ENCODE measurements at places on chromosomes 1 and 21. TPM values are rescaled to one million over a fixed set of nuclear protein-coding genes. Genes with fewer than 3 reads are reported as not detected.

Gene SLAMF7
- total RNA-seq: 2.5 TPM

Gene RGS2
- total RNA-seq: 83.8 TPM

Gene ATF6
- total RNA-seq: 14.4 TPM

Gene LYPLA2
- total RNA-seq: 56.6 TPM

Gene GPA33
- not detected for total RNA-seq

Gene ABCG1
- total RNA-seq: 2.7 TPM

Data from A549 treated with GW870086 at 1 μM for 4 hours (cell line).